BJ (cell line): ENCODE measurements at places on chromosomes 7 and 10. TPM values are rescaled to one million over a fixed set of nuclear protein-coding genes. Genes with fewer than 3 reads are reported as not detected.

Gene SAMD9
- polyA plus RNA-seq: 2.8 and 6.8 TPM in 2 replicates

Gene TBRG4
- 55.0 and 75.5 TPM in 2 replicates for polyA plus RNA-seq

Gene PDE1C
- 19.6 and 32.4 TPM in 2 replicates for polyA plus RNA-seq

Gene LRRC18
- not detected in 2 replicates for polyA plus RNA-seq

Gene GIMAP8
- polyA plus RNA-seq: not detected in 2 replicates

Gene SPDYE16
- polyA plus RNA-seq: not detected in 2 replicates

Gene LIPJ
- 0.01 TPM in 1 of 2 replicates, not detected in the other for polyA plus RNA-seq

Gene DPYSL4
- polyA plus RNA-seq: 3.4 and 5.3 TPM in 2 replicates

Gene C10orf62
- polyA plus RNA-seq: not detected in 2 replicates

Gene RADIL
- 1.1 and 1.2 TPM in 2 replicates for polyA plus RNA-seq

Gene HEPACAM2
- not detected in 2 replicates for polyA plus RNA-seq

GRCh38 chr10:131896403-131896802 is 4.4 kb upstream of the PPP2R2D start:
- no peak for DNase-seq

DNA sequence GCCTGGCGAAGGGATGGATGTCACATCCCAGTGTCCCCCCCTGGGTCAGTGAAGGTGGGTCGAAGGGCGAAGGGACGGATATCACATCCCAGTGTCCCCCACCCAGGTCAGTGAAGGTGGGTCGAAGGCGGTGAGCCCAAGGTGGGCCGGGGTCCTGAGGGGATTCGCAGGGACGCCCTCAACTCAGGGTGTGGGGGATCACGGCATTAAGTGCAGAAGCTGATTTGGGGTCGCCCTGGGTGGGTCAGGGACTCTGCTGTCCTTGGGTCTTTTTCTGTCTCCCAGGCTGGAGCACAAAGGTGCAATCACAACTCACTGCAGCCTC is 21.9 kb downstream of the ADAP1 start:
- no peak for DNase-seq

- no peak for DNase-seq
These were observed 116.1 kb downstream of the FANK1 start for GRCh38 chr10:126012485-126012884.

GRCh38 chr7:151408839-151409666 is 785 bp downstream of the WDR86 start:
- no peak for DNase-seq

GRCh38 chr10:92164036-92164696 is 126.7 kb downstream of the CPEB3 start:
- DNase-seq: no peak

DNA sequence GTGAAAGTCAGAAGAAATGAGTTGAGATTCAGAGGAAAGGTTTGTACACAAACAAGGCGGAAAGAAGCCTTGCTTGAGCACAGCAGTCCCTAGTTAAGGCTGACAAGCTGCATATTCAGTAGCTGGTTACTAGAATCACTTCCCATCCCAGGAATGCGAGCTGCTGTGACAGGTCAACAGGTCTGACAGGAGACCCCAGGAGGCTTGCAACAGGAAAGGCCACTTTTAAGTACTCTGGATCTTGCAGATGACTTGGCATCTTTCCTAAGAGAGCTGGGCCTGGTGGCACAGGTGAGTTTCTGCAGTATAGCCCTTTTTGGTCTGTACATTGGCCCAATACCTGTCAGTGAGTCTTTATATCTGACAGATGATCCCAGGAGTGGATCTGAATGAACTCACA is 35.7 kb upstream of the UNC5B start:
- DNase-seq: no peak

GRCh38 chr7:106041140-106041717 is 70.9 kb downstream of the SYPL1 start:
- no peak for DNase-seq

GRCh38 chr7:83882551-83882950 is 233.6 kb upstream of the SEMA3E start:
- no peak for DNase-seq

DNA sequence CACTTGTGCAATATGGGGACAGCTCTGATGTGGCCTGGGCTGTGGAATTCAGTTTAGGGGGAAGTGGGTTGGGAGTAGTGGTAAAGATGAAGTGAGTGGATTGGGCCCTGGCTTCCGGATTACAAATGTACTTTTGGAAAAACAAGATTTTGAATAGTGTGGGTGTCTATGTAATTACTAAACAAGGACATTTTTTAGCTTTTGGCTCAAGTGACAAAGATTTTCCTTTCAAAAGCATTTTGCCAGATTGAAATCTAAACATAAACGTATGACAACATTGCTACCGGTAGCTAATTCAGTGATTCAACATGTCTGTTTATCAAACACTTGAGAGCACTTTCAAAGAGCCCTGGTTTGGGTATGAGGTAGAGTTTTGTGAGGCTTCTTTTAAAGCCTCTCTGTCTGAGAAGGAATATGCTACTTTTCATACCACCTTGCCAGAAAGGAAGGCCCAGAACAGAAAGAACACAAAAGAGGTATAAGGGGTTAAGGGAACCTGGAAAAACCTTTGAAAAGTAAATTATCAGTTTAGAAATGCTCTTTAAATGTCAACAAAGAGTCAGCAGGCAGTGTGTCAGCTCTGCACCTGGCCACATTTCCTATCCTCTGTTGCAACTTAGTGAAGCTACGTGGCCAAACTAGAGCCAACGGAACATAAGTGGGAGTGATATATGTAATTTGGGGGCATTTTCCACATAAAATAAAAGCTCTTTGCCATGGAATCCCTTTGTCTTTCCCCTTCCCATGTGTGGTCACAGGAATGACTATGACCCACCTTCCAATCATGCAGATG is 516.1 kb downstream of the NRG3 start:
- no peak for DNase-seq

- no peak for DNase-seq
These were observed 51.5 kb downstream of the ZNRF2 start for GRCh38 chr7:30335763-30336487.

- DNase-seq: no peak
These were observed 32.3 kb downstream of the PALD1 start for GRCh38 chr10:70510904-70511303.

- DNase-seq: no peak
These were observed 32.6 kb upstream of the ARHGAP21 start for GRCh38 chr10:24756283-24756682.

- DNase-seq: no peak
These were observed 5.6 kb upstream of the MALSU1 start for GRCh38 chr7:23293500-23294073.

GRCh38 chr7:112176693-112177415 is 29.3 kb downstream of the DOCK4 start:
- DNase-seq: no peak

DNA sequence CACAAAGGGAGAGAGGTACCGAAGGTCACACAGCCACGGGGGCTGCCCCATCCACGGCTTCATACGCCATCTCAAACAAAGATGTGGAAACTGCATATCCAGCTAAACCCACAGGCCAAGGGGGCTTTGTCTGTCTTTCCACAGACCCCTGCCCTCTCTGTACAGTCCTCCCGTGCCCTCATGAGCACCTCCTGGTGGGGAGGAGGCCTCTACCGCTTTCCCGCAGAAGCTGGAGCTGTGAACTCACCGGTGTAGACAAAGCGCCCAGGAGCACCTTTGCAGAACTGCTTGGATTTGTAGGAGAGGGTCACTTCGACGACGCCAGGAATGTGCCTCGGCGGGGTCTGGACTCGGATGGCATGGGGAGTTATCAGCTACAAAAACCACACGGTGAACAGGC is 97.2 kb downstream of the EBF3 start:
- DNase-seq: no peak

DNA sequence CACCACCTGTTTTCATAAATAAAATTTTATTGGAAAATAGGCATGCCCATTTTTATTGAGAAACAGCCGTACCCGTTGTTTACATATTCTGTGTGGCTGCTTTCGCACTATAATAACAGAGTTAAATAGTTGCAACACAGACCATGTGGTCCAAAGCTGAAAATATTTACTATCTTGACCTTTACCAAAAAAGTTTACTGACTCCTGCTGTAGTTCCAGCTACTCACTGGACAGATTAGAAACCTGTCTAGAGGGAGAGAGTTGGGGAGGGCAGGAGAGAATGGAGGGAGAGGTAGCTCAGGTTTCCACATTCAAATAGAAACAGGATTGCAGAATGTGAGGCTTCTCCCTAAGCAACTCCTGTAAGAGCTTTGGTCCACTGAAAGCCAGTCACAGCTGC is 55.1 kb upstream of the GLCCI1 start:
- DNase-seq: peak; percentile 32

GRCh38 chr7:98571986-98572385 is 45.1 kb upstream of the NPTX2 start:
- no peak for DNase-seq

- no peak for DNase-seq
These were observed 135.4 kb upstream of the BMPER start for GRCh38 chr7:33769930-33770329.

GRCh38 chr10:72729528-72729927 is 37.6 kb downstream of the MCU start:
- DNase-seq: no peak

DNA sequence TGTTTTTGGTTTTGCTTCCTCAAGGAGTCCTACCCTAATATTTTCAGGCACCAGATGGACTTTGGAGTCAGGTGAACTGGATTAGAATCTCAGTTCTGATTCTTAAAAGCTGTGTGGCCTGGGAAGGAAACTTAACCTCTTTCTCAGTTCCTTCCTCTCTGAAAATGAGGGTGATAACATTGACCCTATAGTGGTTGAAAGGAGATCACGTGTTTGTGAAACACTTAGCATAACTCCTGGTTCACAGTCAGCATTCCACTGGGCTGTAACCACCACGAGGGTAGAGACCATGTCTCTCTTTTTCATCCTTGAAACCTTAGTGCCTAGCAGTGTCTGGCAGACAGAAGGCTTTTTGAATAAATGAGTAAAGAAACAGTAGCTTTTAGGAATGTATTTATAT is 16.7 kb downstream of the LSMEM1 start:
- DNase-seq: no peak

GRCh38 chr10:104659809-104660208 is 18.7 kb downstream of the SORCS3 start:
- DNase-seq: no peak

DNA sequence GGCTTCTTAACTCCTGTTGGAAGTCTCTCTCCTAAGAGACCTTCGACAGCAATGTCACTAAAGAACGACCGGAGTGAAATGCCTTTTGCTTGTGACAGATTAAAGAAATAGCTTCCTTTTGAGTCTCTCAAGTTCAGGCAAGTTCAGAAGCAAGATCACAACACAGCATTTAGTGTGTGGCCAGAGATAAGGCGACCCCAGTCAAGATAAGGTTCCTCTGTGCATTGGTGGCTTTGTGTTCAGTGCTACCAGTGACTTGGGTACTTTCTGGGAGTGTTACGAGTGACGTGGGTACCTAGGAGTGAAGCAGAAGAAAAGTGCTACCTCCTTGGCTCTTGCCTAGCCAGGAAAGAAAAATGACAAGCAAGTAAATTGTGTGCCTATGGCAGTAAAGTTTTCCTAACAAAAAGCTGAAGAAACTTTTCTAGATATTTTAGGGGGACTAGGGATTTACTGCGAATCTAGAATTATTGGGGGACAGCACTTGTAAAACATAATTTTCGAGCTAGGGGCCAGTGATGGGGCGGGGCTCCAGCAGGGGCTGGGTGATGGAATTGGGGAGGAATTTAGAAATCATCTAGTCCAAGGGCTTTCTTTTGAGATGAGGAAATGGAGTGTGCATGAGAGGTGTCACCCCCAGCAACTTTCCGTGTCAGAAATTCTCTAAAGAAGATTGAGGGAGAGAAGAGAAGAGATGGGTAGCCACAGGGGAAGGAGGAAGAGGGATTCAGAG is 191.9 kb upstream of the LYZL2 start:
- DNase-seq: no peak

DNA sequence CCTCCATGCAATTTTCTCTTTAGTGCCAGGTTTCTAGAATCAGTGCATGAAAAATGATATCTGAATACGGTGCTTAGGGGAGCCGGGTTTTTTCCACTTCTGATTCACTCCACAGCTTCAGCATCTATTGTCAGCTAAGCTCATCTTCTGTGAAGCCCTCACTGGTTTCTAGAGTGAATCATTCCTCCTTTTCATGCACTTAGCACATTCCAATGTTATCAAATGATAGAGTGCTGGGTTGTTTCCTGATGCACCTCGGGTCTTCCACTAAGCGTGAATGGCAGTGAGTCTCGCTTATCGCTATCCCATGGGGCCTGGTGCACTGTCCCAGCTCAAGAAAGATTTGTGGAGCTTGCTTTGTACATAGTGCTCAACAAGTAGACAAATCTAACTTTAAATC is 170.9 kb upstream of the RHEB start:
- no peak for DNase-seq

- DNase-seq: no peak
These were observed 13.2 kb downstream of the BAIAP2L1 start for GRCh38 chr7:98387544-98388226.
